ENCODE measurements at places on chromosomes 2 and 18.

GRCh38 chr2:28662468-28663181 lies 89.0 kb upstream of the PPP1CB start:
- DNase-seq: no peak

- DNase-seq: no peak
Measured at GRCh38 chr18:57018845-57019244, 128.0 kb upstream of the BOD1L2 start.

- no peak for DNase-seq
Measured at GRCh38 chr18:6901286-6901926, 171.9 kb downstream of the ARHGAP28 start.

GRCh38 chr2:3982160-3982559 lies 278.8 kb downstream of the DCDC2C start:
- DNase-seq: no peak

DNA sequence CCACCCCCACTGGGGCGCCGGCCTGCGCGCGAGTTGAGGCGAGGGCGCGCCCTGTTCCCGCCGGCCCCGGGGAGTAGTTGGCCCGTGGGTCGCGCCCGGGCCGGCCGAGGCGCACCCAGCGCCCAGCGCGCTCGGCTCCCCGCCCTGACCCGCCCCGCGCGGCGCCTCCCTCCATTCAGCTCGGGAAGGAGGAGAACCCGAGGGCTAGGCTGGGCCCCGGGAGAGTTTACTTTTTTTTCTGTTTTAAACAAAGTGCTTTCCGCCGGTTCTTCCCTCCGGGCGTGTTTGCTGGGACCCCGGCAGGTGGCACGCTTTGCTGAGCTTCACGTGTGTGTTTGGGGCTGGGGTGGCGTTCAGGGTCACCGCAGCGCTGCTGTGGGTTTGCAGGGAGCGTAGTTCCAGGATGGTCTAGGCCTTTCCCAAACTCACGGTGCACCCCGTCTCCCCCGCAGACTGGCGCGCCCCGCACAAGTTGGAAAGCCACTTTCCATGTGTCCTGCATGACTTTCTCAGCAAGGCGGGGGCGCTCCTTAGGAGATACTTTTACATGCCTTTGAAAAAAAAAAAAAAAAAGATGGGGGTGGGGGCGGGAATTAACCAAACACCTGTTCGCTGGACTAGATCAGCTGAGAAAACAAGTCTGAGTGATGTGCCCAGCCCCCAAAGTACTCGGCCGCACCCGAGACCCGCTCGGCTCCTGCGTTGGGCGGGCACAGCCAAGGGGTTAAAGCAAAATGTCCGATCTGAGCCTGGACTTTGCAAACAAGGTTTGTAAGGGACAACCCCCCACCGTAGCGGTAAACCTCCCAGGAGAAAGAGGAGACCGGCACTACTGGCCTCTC lies 825 bp downstream of the ITGA6 start:
- DNase-seq: peak; percentile 34

DNA sequence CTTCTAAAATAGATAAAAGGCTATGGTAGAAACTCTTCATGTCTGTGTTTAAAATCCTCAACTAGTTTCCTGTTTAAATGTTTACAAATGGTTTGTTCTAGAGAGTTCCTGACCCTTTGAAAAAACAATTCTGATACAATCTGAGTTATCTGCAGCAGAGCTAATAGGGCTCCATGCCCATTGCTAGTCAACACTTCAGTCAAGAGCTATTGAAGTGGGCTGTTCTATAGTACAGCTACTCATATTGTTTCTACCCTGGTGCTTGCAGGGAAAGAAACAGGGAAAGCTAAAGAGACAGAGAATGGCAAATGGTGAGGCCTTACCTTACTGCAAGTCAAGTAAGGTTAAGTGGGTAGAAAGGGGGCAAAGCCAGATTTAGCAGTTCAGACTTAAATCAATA lies 112.3 kb upstream of the CAVIN2 start:
- DNase-seq: no peak

GRCh38 chr18:25827961-25828561 lies 262.4 kb downstream of the SS18 start:
- no peak for DNase-seq

- no peak for DNase-seq
Measured at GRCh38 chr18:4847056-4847455, 350.0 kb downstream of the AKAIN1 start.

DNA sequence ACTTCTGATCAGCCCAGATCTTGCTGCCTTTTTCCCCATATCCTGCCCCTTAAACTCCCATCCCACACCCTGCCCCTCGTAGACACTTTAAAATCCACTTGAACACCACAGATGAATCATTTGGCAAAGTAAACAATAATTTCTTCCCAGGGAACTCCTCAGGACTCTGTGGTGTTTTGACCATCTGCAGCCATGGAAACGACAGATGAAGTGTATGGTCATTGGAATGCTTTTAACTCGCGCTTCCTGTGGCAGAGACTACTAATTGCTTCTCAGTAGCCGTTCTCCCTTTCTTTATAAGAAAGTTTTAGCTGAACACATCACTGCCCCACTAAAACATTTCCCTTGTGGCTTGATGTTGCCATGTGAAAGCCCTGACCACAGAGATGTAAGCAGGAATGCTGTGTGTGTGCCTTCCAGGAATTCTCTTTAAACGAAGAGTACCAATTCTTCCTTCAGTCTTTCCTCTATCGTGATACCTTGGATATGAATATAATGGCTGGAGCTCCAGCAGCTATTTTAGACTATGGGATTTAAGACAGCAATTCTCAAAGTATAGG lies 92.7 kb upstream of the PARD3B start:
- no peak for DNase-seq

DNA sequence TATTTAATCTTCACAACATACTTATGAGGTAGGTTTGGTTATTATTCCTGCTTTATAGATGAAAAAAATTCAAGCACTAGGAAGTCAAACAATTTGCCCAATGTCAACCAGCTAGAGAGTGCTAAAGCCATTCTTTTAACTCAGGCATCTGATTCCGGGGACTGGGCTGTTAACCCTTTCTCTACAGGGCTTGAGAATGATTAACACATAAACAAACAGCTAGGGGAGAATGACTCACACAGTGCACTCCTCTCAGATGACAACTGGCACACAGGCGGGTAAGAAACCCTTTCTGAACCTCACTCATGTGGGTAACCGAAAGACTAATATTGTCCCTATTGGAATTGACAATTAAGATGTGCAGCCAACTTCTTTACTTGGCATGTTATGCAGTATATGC lies 86.3 kb upstream of the FSHR start:
- no peak for DNase-seq

GRCh38 chr2:164593959-164594358 lies 27.3 kb downstream of the GRB14 start:
- no peak for DNase-seq

- no peak for DNase-seq
Measured at GRCh38 chr18:70376914-70377258, 88.0 kb downstream of the SOCS6 start.

GRCh38 chr2:149597668-149598326 lies 10.2 kb upstream of the MMADHC start:
- peak; percentile 22 for DNase-seq

DNA sequence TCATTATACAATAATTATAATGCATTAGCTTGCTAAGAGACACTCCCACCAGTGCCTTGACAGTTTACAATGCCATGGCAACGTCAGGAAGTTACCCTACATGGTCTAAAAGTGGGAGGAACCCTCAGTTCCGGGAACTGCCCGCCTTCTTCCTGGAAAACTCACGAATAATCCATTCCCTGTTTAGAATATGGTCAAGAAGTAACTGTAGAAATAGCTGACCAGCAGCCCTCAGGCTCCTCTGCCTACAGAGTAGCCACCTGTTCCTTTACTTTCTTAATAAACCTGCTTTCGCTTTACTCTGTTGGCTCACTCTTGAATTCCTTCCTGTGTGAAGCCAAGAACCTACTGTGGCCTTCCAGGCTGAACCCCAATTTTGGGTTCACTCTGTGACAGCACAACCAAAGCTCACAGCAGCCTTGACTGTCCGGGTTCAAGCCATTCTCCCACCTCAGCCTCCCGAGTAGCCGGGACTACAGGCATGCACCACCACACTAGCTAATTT lies 20.0 kb upstream of the PTPN2 start:
- DNase-seq: peak; percentile 24

- no peak for DNase-seq
Measured at GRCh38 chr2:186761814-186762213, 68.0 kb downstream of the FAM171B start.

- no peak for DNase-seq
Measured at GRCh38 chr2:56089931-56090330, 93.9 kb upstream of the CCDC85A start.

DNA sequence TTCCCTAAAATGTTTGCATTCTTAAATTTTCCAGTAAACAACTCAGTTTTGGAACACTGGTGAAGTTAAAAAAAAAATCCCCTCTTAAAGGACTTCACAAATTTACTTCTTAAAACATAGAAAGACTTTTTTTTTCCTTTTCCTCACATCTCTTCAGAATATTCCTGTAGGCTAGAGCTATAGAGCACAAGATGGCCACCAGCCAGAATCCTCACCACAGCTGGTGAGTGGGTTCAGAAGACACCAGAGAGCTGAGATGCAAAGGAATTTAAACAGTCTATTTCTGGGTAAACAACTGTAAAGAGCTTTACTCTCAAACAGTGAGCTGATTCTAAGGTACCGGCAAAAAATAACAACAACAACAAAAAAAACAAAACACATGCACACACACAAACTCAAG lies 252.8 kb downstream of the LRP1B start:
- no peak for DNase-seq

DNA sequence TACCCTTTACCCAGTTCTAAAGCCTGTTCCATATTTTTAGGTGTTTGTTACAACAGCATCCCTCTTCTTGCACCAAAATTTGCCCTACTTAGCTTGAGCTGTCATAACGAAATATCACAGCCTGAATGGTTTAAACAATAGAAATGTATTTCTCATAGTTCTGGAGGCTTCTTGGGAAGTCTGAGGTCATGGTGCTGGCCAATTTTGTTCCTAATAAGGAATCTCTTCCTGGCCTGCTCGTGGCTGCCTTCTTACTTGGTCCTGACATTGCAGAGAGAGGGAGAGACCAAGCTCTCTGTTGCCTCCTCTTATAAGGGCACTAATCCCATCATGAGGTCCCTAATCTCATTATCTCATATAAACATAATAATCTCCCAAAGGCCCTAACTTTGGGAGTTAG lies 267.8 kb downstream of the PID1 start:
- DNase-seq: no peak

GRCh38 chr18:8868276-8868675 lies 162.9 kb downstream of the MTCL1 start:
- no peak for DNase-seq

DNA sequence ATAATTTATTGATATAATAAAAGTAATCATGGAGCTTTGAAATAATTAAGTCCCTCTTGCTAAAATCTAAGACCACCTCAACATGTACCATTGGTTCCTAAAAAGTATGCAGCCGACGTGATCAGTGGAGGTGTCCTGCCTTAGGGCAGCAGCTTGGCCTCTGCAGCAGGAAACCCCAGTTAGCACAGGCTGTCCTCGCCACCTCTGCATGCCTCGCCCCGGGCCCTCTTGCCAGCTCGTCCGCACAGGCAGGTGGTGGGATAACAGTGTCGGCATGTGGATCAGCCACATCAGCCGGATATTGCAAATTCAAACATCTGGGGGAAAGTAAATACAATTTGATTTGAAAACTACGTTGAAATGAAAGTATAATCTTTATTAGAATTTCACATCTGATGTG lies 22.9 kb downstream of the COA5 start:
- no peak for DNase-seq
